ENCODE measurements at places on chromosomes 3 and 15.

GRCh38 chr3:125436921-125437320 is 61.8 kb upstream of the ZNF148 start:
- DNase-seq = no peak

- no peak for DNase-seq
Measured at GRCh38 chr15:76492538-76492937, 156.0 kb downstream of the ISL2 start.

- peak; percentile 84 for DNase-seq
Measured at GRCh38 chr15:40430271-40430805, 10.4 kb upstream of the BAHD1 start.

GRCh38 chr3:136189859-136190617 is 6.1 kb downstream of the MSL2 start:
- DNase-seq = no peak

DNA sequence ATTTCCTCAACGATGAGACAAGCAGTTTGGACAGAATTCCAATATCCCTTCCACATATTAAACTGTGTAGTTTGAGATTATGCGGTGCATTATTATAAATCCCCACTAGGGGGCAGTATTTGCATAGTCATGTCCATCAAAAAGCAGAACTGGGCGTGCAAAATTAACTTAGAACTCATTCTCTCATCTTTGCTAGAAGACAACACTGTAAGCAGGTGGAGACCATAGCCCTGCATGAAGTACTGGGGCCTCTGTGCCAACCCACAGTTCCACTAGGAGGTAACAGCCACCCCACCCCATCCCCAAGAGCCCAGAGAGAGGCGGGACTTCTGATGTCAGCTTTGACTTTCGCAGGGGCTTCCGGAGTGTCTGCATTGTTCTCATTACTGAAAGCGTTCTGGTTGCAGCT is 106.6 kb upstream of the TMC3 start:
- DNase-seq = peak; percentile 9

DNA sequence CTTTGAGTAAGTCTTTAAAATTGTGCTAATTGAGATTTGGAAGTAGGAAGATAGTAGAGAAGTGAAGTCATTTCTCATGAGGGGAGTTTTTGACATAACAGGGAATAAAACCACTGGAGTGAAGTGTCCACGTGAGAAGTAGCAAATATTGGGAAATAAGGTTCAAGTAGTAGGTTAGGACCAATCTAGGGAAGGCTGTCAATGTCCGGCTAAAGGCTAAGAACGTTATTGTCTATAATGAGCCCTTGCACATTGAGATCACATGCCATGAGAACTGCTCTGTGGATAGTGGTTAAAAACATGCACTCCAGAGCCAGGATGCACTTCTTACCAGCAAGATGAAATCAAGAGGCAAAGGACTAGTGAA is 459.9 kb upstream of the TPRG1 start:
- DNase-seq = no peak

GRCh38 chr3:58366699-58367098 is 34.0 kb downstream of the PXK start:
- no peak for DNase-seq

- DNase-seq = no peak
Measured at GRCh38 chr3:38782148-38782547, 33.9 kb downstream of the SCN10A start.

DNA sequence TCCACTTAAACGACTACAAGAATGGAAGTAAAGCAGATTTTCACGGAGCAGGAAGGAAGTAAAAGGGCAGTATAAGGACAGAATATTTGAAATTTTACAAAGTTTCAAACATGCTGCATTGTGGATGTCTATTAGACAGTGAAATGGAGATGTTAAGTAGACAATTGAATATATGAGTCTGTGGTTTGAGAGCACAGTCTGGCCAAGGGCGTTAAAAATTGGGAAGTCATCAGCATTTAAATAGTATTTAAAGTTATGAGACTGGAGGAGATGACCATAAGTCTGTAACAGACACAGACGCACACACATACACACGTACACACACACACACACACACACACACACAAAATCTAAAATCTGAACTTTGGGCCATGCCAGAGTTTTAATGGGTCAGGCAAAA is 935.9 kb downstream of the EPHA3 start:
- no peak for DNase-seq

GRCh38 chr3:16364963-16365362 is 100.0 kb downstream of the OXNAD1 start:
- DNase-seq = no peak
